ENCODE measurements at places on chromosomes 13 and 19.

GRCh38 chr13:32639502-32640105, 53.4 kb downstream of the PDS5B start:
- ATAC-seq, result peak; percentile 93

DNA sequence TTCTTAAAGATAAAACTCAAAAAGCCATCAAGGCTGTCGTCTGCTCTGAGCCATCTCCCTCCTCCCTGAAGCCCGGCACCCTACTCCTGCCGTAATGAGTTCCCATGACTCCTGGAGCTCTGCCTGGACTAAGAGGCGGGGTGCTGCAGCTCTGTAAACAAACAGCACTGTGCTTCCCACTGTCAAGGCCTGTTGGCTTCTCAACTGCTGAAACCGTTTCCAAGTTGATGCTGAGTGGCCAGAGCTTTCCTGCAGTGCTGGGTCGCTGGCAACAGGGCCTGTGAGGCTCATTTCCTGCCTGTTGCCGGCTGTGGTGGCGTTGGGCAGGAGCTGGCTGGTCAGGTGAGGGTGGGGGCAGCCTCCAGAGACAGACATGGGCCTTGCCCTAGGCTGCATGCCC, 26.7 kb upstream of the ISYNA1 start:
- ATAC-seq, result no peak

DNA sequence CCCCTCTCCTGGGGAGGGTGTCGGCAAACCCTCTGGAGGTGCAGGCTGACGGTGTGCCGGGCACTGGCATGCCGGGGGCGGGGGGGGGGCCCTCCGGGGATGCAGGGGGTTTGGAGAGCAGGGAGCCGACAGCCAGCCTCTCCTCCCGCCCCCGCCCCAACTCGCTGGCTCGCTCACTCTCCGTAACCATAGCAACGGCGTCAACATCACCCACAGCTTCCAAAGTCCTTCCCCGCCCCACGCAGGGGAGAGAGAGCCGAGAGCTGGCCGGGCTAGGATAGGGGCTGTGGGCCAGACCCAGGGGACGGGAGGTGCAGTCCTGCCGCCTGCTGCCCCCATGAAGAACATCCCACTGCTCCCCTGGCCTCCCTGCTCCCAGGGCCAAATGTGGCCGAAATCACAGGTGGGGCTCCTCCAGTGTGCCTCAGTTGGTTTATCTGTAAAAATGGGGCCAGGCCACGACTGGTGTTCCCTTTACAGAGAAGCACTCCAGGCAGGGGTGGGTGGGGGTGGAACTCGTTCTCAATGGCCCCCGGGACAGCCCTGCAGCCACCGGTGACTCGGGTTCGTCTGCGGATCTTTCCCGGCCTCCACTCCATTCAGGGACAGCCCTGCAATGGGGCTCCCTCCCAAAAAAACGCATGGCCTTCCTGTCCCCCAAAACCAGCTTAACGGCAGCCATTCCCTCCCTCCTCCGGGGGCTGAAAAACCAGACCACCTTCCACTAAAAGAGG, 3.2 kb downstream of the KLF16 start:
- ATAC-seq, result no peak

- ATAC-seq, result 0 out of 3 replicates have a peak, but pooled peaks have one; percentile 11
Observed at GRCh38 chr13:113902986-113903775, 39.3 kb upstream of the GAS6 start.

DNA sequence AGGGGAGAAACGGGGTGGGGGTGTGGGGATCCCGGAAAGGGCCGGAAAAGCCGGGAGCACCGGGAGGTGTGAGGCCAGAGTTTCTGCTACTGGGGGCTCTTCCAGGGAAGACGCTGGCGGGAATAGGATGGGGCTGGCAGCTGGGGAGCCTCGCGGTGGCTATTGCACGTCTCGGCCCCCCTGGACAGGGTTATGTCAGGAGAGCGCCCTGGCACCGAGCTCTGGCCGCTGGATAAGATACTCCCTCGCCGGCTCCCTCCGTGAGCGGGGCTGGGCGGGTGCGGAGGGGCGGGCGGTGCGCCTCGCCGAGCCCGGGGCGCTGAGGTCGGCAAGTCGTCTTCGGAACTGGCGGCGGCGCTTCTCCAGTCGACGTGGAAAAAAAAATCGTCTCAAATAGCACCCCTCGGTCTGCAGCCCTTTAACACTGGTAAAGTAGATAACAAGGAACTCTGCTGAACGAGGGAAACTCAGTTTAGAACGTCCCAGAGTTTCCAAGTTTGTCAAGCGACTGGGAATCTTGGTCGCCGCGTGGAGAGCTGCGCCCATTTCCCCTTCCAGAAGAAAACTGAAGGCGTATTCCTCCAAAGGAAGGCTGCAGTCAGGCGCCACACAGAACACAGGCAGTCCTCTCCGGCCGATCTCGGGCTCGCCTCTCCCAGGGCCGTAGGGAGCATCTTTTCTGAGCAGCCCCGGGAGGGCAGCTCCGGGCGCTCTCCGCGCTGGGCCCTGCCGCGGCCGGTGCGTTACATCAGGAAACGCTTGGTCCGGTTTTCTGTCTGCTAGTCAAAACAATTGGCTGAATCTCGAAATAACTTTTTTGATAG, 115.1 kb downstream of the KCNRG start:
- ATAC-seq, result peak; percentile 82

GRCh38 chr13:101111894-101112293, 304.4 kb downstream of the NALCN start:
- no peak for ATAC-seq

- ATAC-seq, result no peak
Observed at GRCh38 chr13:98110749-98111148, 32.1 kb upstream of the FARP1 start.

GRCh38 chr13:114256547-114256946, 21.9 kb downstream of the CDC16 start:
- ATAC-seq, result no peak

- no peak for ATAC-seq
Observed at GRCh38 chr19:1106841-1107660, 3.3 kb downstream of the GPX4 start.

DNA sequence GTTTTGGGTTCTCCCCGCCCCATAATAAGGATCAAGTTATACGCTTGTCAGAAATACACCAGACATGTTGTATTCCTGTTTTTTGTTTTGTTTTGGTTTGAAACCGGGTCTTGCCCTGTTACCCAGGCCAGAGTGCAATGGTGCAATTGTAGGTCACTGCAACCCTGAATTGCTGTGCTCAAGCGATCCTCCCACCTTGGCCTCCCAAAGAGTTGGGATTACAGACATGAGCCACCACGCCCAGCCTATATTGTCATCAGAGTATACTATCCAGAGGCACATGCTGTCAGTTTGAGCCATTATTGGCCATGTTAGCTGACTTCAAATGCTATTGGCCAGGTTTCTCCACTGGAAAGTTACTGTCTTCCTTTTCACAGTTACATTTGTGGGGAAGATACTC, 9.8 kb downstream of the SAFB start:
- ATAC-seq, result no peak

DNA sequence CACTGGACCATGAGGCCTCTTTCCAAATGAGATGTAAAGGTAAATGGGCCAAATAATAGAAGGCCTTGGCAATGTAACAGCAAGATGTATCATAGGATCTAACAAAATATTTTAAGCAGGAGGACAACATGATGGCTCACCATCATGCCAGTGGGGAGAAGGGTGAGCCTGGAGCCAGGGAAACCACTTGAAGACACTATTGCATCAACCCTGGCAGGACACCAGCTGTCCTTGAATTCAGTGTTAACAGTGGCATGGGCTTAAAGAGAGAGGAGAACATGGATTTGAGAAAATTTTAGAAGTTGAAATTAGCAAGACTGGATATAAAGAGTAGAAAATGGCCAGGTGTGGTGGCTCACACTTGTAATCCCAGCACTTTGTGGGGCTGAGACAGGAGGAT, 6.7 kb upstream of the RCBTB2 start:
- no peak for ATAC-seq

GRCh38 chr13:42260903-42261654, 10.9 kb upstream of the AKAP11 start:
- ATAC-seq, result no peak

GRCh38 chr19:4396949-4397783, 3.2 kb downstream of the SH3GL1 start:
- ATAC-seq, result no peak

- ATAC-seq, result no peak
Observed at GRCh38 chr19:19416280-19416679, 10.8 kb downstream of the GATAD2A start.

- no peak for ATAC-seq
Observed at GRCh38 chr19:1840541-1841115, 7.7 kb downstream of the REXO1 start.

DNA sequence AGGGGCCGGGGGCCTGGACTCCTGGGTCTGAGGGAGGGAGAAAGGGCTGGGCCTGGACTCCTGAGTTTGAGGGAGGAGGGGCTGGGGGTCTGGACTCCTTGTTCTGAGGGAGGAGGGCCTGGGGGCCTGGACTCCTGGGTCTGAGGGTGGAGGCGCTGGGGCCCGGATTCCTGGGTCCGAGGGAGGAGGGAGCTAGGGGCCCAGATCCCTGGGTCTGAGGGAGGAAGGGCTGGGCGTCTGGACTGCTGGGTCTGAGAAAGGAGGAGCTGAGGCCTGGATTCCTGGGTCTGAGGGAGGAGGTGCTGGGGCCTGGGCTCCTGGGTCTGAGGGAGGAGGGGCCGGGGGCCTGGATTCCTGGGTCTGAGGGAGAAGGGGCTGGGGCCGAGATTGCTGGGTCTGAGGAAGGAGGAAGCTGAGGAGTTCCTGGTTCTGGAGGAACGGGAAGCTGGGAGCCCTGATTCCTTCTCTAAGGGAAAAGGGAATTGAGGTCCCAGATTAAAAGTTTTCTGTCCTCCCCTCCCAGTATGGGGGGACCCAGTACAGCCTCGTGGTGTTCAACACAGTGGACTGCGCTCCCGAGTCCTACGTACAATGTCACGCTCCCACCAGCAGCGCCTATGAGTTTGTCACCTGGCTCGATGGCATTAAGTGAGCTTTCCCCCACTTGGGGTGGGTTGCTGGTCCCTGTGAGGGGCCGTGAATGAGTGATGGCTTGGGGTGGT, 721 bp downstream of the MED25 start:
- ATAC-seq, result peak; percentile 2

GRCh38 chr19:35421362-35421761, 26.7 kb upstream of the FFAR2 start:
- no peak for ATAC-seq

GRCh38 chr19:49881672-49882394, 4.3 kb downstream of the TBC1D17 start:
- ATAC-seq, result no peak

GRCh38 chr19:2650515-2650914, 52.0 kb downstream of the GNG7 start:
- ATAC-seq, result no peak

GRCh38 chr19:29795461-29796172, 16.2 kb upstream of the CCNE1 start:
- ATAC-seq, result no peak

GRCh38 chr19:7488736-7489353, at the start of gene PEX11G:
PEX11G (minus strand) TSS chr19:7489035; CDS start chr19:7489010, 25 bp downstream.
- ATAC-seq, result peak; percentile 95

- no peak for ATAC-seq
Observed at GRCh38 chr19:2046046-2046907, 4.8 kb downstream of the MKNK2 start.

DNA sequence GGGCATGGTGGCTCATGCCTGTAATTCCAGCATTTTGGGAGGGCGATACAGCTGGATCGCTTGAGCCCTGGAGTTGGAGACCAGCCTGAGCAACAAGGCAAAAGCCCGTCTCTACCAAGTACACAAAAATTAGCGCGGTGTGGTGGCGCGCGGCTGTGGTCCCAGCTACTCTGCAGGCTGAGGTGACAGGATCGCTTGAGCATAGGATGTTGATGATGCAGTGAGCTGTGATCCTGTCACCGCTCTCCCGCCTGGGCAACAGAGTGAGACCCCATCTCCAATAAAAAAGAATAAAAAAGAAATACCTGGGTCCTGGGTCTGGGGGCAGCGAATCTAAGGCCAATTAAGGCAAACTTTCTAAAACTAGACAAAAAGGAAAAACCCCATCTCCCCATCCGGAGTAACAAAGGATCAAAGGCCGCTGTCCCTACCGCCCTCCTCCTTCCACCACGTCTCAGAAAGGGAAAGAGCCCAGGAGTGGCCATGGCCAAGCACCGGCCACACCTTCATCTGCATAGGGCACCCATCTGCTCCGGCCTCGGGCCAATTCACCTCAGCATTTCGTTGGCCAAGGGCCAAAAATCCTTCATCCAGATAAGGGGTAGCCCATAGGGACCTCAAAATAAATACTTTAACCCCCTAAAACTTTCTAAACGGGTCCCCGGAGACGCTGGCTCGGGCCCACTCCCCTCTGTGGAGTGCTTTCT, 851 bp downstream of the ZNF320 start:
- peak; percentile 57 for ATAC-seq

- ATAC-seq, result peak; percentile 49
Observed at GRCh38 chr19:16067205-16067938, 8.9 kb upstream of the TPM4 start.

DNA sequence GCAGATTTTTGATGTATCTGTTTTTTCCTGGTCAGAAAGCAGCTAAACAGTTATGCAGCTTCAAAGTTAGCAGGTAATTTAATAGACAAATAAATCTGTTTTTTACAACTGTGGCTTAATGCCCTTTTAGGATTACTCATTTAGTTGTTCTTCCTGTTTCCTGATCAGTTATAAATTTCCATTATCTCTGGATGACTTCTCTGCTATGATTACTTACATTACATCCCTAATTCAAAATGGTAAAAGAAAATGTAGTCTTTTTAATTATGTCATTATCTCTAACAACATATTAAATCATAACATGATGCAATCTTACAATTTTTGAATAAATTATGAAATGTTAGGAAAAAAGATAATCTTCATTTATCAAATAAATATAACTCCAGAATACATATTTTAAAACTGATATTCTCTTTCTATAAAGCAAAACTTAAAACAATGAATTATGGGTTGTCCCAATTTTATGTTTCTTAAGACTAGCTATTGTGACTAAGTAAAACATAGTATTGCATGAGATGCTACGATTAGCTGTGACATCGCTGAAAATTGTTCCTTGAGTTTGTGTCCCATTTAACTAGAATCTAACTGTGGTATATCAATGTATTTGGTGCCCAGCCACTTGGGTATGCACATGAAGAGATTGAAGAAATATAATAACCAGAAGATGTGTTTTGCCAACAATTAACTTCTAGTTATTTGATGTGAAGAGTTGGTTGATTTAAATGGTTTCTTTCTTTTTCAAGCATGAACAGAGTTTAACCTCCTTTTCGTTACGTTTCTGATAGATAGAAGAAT, 605.3 kb upstream of the SPRY2 start:
- no peak for ATAC-seq

DNA sequence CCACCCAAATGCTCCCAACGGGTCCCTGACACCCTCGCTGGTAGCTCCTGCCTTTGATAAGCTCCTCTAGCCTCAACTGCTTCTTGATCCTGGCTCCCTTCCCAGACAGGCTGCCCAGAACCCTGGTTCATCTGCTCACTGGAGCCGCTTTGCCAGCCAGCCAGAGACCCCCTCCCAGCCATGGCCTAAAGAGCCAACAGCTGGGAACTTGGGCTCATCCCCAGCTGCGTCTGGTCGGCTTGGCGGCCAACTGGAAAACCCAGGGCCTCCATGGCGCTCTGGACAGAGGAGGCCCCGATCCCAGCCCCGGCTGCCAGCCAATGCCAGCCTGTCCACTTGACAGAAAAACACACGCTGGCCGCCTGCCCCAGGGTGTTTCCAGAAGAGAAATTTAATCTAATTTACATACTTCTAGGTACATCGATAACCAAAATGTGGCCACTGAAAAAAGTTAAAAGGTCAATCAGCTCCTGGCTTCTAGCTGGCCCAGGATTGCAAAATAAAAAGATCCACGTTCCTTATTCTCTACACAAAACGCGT, 3.0 kb upstream of the AKAP8L start:
- no peak for ATAC-seq

All from SK-N-SH treated with all-trans-retinoic acid at 6 μM for 48 hours (cell line).